GOT3 (cell line): ENCODE measurements at places on chromosomes 12 and 14.

DNA sequence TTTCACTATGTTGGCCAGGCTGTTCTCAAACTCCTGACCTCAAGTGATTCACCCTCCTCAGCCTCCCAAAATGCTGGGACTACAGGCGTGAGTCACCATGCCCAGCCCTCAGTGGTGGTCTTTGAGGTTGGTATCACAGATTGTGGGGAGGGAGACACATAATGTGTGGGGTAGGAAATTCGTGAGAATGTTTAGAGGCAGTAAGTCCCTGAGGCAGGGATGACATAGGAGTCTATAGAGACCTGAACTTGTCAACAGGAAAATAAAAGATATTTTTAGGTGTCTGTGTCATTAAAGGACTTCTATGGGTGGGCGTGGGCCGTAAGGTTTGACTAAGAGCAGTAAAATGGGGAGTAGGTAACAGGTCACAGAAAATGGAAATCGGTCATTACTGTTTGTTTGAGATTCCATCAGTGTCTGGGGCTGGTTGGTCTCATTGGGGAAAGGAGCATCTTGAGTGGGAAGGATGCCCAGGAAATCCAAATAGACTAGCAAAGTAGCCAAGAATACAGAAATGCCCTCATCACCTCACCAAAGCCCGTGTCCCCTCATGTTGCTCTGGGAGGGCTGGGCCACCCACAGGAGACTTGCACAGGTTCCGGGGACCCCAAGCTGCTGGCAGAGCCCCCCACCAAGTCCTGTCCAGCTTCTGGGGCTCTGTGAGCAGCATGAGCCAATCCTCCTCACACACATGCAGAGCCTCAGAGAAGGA lies 63.6 kb upstream of the BCL2L14 start:
- no peak for DNase-seq

GRCh38 chr12:82012176-82012575 lies 253.0 kb upstream of the PPFIA2 start:
- no peak for DNase-seq

DNA sequence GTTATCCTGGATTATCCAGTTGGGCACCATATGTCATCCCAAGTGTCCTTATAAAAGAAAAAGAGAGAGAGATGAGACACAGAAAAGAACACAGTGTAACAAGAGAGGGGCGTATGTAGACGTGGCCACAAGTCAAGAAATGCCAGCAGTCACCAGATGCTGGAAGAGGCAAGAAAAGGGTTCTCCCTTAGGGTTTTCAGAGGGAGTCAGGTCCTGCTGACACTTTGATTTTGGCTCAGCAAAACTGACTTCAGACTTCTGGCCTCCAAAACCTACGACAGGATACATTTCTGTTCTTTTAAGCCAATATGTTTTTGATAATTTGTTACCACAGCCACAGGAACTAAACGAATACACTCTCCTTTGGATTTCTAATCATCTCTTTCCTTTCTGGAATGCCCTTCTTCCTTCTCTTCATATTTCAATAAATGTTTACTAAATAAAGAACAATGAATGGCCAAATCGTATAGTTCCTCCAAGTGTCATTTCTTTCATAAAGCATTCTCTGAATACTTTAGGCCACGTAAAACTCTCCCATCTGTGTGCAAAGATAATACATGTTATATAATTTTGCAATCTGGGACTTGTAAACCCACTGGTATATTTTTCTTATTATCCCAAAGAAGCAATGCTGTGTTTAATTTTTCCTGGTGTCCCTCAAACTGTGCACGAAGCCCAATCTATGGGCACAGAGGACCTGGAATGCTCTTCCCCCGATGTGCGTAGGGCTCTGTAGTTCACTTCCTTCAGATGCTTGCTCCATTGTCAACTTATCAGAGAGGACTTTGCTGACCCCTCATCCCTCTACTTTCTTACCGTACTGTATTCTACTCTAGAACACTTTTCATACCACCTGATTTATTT lies 303.6 kb downstream of the CEP128 start:
- DNase-seq = no peak

DNA sequence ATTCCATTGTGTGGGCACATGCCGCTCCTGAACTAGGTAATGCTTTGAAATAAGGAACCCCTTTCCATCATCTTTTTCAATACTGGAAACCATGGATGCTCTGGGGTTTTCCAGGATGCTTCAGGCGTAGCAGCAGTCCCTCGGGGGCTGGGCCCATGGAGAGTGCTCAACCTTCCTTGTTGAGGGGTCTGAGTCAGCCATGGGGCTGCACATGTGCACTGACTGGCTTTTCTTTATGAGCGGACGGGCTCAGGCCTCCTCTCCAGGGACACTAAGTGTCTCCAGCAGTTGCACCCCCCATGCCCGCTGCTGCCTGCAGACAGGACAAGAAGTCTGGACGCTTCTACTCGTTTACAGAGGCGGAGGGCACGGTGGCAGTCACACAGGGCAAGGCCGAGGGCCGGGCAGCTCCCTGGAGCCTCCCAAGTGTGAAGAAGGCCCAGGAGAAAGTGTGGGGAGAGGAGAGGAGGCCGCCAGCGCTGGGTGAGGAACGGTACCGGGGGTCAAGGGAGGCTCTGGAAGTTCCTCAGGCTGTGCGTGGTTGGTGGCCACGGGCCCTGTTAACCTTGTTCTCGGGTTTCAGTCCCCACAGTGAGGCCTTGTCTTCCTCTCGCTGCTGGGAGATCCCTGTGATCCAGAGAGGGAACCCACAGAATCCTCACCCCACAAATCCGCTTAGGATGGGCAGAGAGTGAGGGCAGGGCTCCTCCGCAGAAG lies 51.2 kb downstream of the TEAD4 start:
- no peak for DNase-seq

- DNase-seq = no peak
These were observed 4.6 kb downstream of the FOXG1 start for GRCh38 chr14:28771168-28771567.

DNA sequence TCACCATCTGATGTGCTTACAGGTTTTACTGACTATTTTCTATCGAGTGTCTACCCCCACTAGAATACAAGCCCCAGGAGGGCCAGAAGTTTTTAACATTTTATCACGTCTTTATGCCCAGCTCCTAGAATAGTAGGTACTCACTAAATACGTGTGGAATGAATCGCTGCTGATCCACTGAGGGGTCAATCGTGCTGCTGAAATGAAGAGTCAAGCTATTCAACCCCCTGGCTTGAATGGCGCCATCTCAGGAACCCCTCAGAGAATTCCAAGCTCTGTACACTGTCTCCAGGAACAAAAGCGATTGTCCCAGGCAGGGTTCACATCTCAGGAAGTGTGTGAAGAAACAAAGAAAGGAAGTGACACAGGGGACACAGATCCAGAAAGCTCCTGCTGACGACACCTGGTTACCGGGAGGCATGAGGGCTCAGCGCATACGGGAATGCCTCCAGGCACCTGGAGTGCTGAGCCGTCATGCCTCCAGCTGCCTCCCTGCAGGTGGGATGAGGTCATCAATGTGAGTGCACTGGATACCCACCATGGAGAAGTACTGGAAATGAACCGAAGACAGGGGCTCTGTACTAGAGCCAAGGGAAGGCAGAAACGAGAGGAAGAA lies 45.6 kb downstream of the PITPNM2 start:
- DNase-seq = no peak

DNA sequence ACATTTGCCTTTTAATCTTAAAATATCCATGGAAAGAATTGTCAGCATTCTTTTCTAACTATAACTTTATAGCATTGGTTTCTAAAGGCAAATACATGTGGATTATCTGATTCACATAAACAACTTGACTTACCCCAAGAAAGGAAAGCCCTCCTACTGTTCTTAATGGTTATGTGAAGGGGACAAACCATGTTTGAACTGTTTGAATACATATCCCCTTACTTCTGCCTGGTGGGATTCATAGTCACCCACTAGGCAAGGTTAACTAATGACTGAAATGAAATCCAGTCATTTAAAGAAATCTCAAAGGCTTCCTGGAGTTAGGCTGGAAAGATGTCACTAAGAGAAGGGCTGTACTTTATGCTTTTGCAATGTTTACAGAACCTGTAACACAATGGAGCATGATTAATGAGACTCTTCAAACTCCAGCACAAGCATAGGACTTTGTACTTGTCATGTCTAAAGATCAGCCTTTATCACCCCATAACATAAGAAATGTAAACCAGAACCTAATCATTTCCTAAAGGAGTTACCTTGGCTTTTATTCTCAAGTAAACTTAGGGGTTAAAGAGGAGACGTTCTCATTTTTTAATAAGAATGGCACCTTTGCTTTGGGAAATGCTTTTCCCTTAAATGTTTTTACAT lies 10.2 kb upstream of the FLRT2 start:
- no peak for DNase-seq

- no peak for DNase-seq
These were observed 14.9 kb downstream of the RAB35 start for GRCh38 chr12:120101617-120102016.

DNA sequence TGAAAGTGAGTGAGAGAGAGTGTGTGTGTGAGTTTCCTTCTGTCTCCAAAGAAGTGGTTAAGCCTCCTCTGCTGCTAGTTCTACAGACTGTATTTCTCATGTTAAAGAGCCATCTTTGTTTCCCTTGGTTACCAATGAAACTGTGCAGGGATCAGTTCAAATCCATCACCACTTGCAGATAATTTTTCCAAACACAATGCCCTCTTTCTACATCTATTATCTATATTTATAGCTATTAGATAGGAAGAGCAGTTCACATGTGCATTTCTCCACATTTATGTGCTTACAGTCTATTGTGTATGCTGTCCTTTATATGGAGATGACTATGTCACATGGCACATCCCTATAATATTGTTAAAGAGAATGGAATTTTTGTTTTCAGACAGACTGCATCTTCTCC lies 2.2 kb upstream of the DAAM1 start:
- DNase-seq = no peak

DNA sequence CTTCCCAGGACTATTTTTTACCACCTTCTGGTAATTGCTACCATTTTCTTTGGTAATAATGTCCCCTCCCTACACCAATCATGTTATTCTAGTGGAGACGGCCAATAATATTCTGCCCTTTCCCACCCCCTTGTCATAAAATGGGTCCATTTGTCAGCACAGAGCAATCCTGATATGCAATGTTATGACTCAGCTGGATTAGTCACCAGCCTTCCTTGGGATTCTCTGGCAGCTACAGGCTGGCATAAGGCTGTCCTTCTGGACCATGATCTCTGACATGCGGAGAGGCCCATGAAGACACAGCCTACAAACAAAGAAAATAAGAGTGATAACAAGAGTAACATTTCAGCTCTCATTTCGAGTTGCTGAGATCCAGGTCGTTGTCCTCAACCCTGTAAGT lies 222.0 kb upstream of the CPNE8 start:
- DNase-seq = peak; percentile 47

- DNase-seq = no peak
These were observed 1272.5 kb upstream of the SEL1L start for GRCh38 chr14:82805892-82806825.

GRCh38 chr12:112777387-112778310 lies 13.9 kb upstream of the RPH3A start:
- DNase-seq = no peak

DNA sequence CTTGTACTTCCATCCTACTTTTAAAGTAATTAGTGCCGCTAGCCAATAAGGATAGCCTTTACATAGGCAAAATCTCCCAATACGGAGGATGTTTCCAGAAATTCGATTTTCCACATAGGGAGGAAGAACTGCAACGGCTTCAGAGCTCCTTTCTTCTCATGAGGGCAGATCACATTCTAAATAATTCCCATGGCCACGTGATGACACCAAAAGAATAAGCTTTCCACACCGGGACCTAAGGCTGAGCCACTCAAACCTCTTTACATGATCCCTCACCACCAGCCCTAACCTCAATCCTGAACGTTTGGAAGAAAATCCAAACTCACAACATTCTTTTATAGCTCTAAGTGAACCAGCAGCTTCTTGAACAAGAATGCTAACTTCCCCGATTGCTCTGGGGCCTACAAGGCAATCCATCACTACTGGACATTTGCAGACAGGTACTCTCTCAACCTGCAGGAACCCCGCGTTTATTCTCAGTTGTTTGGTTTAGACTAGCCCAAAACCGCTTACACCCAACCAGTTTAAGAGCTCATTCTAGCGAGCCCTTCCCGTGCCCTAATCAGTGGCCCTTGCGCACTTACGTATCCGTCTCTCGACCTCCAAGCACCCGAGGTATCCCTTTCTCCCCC lies 884 bp downstream of the CAPRIN2 start:
- DNase-seq = no peak

GRCh38 chr12:90572778-90573177 lies 382.2 kb downstream of the CCER1 start:
- DNase-seq = no peak

GRCh38 chr14:103695296-103696069 lies 19.8 kb downstream of the XRCC3 start:
- DNase-seq = no peak

GRCh38 chr12:110149086-110149660 lies 25.0 kb downstream of the IFT81 start:
- no peak for DNase-seq

GRCh38 chr12:129184127-129184928 lies 331.1 kb downstream of the GLT1D1 start:
- no peak for DNase-seq

DNA sequence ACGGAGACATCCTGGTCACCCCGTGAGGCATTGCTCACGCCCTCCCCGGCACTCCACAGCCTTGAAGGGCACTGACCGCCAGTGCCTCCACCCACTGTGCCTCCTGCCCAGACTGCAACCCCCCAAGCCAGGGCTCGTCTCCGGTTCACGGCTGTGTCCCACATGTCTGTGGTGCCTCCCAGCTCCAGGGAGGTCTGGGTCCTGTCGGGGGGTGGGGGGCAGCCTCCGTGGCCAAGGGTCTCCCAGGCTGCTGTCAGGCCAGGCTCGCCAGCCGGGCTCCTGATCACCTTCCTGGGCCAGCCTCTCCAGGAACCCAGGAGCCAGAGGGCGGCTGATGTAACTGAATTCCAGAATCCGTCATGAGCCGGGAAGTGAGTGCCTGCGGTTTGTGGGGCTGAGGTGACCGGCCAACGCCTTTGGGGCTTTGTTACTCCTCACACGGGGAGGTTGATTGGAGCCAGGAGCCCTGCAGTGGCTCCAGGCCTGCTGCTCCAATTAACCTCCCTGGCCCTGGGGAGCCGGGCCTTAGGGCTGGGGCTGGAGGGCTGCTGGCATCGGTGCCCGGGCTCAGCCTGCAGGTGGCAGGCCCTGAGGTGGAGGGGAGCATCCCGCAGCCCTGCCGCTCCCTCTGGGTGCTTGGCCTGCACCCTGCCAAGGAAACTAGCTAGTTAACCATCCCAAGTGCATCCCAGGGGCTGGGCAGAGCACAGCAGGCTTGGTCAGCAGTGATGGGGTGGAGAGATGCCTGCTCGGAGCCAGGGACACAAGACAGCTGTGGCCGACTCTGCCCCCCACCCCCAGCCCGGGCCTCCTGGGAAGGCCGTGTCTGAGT lies 36.4 kb upstream of the FBRSL1 start:
- DNase-seq = no peak

GRCh38 chr12:45731190-45731775 lies 1.8 kb downstream of the ARID2 start:
- no peak for DNase-seq

- DNase-seq = no peak
These were observed 20.0 kb downstream of the UTP20 start for GRCh38 chr12:101299931-101300330.

- no peak for DNase-seq
These were observed 1002.5 kb downstream of the BCL11B start for GRCh38 chr14:98269533-98269932.

- DNase-seq = no peak
These were observed 155.6 kb downstream of the CAND1 start for GRCh38 chr12:67424784-67425183.
